ENCODE measurements at places on chromosomes 2 and 18. TPM values are rescaled to one million over a fixed set of nuclear protein-coding genes. Genes with fewer than 3 reads are reported as not detected.

TMEM37 gene
- total RNA-seq: 0.20 TPM

RUFY4 gene
- not detected for total RNA-seq

DNA sequence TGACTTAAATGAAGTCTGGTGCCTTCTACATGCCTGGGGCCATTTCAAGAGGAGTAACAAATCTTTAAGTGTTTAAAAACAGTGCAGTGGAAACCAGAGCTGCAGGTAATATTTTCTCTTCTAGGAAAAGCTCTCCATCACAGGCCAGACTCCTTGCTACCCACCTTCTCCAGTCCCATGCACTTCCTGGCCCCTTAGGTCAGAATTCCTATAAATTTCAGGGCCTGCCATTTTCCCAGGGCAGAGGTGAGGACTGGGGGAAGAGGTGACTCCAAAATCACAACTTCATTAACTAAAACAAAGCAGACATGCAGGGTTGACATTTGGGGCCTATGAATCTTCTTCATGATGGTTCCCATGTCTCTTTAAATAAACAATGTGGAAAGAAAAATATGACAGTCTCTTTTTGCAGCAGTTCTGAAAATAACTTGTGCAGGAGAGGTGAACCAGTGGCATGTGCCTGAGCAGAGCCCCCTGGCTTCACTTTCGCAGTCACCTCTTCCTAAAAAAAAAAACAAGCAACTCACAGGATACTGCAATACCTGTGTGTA lies 63.7 kb upstream of the TANC1 start:
- no peak for DNase-seq

DNA sequence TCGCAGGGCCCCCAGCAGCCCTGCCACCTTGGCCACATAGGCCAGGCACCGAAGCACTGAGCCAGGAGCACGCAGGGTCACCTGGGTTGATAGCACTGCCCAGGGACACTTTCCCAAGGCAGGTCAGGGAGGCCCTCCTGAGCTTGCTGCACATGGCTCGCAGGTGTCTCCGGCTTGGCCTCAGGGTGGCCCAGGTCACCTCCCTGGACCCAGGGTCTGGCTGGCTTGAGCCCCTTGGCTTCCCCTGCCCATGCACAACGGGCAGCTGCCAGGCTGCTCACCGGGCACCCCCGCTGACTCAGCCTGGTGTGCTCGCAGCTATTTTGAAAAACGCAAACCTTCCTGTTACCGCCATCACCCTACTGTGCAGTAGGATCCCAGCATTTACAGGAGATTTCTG lies 502.3 kb downstream of the EIPR1 start:
- no peak for DNase-seq

GRCh38 chr2:217793566-217794132 lies 209.1 kb downstream of the TNS1 start:
- DNase-seq: no peak

POMC gene
- 0.99 TPM for total RNA-seq
